Dermis microvascular lymphatic vessel endothelial cell (primary cell): ENCODE measurements at places on chromosomes 2 and 18. TPM values are rescaled to one million over a fixed set of nuclear protein-coding genes. Genes with fewer than 3 reads are reported as not detected.

DNA sequence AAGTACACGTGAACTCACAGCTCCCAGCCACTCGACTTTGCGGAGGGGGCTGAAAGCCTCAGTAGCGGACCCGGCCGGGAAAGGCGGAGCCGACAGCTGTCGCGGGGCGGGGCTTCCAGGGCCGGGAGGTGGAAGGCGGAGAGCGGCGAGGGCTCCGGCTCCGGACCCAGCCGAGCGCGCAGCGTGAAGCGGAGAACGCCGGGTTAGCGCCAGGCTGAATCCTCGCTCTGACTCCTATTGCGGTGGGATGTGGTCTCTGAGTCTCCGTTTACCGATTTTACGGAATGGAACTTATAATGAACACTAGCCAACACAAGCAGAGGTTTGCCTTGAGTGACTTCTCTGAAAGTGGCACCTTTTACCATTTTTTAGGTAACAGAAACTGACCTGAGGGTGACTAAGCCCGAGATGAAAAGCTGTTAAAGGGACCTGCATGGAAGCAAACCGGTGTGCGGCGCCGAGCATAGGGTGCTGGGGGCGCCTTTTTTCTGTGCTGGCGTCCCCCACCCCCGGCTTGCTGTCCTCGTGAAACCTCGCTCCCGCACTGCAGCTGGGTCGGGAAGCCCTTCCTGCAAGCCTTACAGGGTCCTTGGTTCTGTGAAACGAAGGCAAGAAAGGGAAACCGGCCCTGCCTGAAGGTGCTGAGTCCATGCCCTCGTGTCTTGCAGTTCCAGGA lies 72.9 kb downstream of the EN1 start:
- no peak for DNase-seq

DNA sequence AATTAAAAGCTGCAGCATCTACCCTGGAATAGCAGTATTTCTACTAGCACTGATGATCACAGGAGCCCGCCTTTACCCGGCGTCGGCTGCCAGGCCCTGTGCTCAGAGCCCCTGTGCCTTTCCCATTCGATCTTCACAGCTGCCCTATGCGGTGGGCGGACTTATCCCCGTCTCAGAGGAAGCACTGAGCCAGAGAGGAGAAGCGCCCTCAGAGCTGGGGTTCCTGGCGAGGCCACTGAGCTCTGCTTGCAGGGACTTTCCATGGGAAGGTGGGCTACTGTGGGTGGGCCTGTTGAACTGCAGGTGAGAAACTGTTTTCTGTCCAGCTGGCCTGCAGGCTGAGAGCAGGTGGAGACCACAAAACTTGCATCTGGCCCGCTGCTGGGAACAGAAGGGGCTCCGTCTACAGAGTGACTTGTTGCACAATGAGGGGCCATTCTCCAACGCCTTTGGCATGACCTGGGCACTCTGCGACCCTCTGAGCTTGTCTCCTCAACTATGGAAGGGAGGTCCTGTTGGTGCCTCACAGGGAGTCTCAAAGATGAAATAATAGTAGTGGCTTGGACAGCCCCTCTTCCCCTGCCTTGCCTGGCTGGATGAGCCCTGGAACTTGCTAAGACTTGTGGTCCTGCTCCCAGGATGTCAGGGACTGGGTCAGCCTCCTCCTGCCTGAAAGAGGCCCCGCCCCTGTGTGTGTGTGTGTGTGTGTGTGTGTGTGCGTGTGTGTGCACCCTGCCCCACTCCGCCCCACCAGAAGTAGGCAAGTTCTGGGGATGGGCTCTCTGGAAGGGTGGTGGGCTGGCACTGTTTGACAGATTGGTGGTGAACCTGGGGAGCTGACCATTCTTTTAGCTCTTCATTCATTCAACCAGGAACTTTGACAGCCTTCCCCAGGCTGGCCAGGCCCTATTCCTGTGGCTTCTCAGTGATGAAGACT lies 32.7 kb downstream of the GLI2 start:
- no peak for DNase-seq

- DNase-seq = no peak
These were observed 680 bp downstream of the ATP5F1A start for GRCh38 chr18:46097431-46097800.

- DNase-seq = no peak
These were observed 169.2 kb downstream of the XIRP2 start for GRCh38 chr2:167057446-167057845.

Gene NBAS
- 69.8 and 72.6 TPM in 2 replicates for total RNA-seq

Gene VIL1
- not detected in 2 replicates for total RNA-seq

Gene ACP1
- total RNA-seq = 85.6 and 93.8 TPM in 2 replicates

GRCh38 chr2:225070811-225071210 lies 28.5 kb upstream of the DOCK10 start:
- no peak for DNase-seq

GRCh38 chr2:123179526-123179925 lies 845.6 kb upstream of the CNTNAP5 start:
- DNase-seq = no peak
